DMS 273 treated with DMSO at 0.1 percent for 48 hours (cell line): ENCODE measurements at places on chromosomes 7 and 10.

DNA sequence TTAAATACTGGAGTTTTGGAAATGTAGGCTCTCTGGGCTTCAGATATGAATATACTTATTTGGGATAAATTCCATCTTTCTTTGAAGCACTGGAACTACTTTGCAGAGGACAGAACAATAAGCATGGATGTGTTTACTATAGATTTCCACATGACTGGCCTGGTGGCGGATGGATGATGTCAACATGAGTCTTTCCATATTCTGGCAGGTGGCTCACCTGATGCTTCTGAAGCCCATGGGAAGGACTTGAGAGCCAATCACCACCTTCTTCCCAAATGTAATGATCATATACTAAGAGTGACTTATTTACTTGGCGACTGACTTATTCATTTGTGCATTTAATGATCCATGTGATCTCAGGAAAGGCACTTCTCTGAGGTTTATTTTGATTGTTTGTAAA is 110.5 kb downstream of the FANK1 start:
- DNase-seq = no peak

DNA sequence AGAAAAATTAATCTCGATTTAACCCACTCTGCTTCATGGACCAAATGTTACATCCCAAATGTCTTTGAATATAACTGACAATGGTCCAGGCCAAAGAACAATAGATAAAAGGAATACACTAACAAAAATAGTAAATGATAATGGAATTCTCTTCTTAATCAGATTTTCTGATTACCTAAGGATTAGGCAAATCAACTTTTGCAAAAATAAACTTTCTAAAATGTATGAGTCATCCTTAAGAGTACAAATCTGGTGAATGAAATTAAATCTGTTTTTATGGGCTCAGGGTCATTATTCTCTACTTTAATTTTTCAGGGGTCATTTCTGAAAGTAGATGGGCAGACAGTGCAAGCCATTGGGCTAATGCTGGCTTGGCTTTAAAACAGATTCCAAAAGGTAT is 102.1 kb upstream of the FAM13C start:
- DNase-seq = no peak

DNA sequence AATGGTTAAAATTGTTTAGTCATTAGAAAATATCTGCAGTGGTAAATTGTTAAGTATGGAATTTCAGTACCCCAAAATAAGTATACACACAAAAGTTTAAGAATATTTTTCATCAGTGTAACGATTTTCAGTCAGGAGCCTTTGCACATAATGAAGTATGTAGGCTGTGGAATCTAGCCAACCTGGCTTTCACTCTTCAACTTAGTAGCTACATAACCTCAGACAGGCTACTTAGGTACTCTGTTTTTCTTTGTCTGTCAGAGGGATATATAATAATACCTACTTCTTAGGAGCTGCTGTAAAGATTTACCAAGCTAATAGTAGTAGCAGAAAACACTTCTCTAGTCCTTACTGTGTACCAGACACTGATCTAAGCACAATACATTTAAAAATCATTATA is 137.5 kb downstream of the ZEB1 start:
- no peak for DNase-seq

DNA sequence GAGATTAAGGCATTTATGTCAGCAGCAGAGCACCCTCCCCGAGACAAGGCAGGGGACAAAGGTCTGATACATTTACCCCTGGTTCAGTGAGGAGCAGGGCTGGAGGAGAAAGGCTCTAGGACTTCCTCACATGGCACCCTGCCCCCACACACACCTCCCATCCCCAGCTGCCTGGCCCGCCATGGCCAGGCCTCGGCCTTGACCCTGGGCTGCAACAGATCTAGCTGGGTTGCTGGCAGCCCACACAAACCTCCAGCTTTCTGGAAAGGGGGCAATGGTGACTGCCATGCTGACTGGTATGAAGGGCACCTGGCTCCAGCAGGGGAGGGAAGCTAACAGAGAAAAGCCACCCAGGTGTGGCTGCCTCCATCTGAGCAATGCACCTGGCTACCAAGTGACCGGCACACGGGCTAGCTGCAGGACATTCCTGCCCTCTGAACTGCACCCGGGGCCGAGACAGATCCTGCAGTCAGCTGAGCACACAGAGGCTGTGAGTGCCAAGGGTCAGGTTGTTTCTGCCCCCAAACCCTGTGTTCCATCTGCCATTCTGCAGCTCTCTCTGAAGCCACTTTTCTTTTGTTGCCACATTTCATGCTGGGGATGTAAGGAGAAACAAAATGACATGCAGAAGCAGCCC is 85.8 kb upstream of the LRRC18 start:
- no peak for DNase-seq

- DNase-seq = no peak
Measured at GRCh38 chr7:26958834-26959233, 94.4 kb upstream of the SKAP2 start.
